Transverse colon (tissue), 4 donors: ENCODE measurements at places on chromosomes 5 and 9. TPM values are rescaled to one million over a fixed set of nuclear protein-coding genes. Genes with fewer than 3 reads are reported as not detected.

The SVEP1 gene
- 18.7 TPM for total RNA-seq

The HK3 gene
- total RNA-seq = 4.8 TPM

The SLC23A1 gene
- not detected for total RNA-seq

The PWWP2A gene
- total RNA-seq = 43.8 TPM

The SPINK7 gene
- not detected for total RNA-seq

The GEMIN5 gene
- 7.5 TPM for total RNA-seq

The DAPK1 gene
- 26.6 TPM for total RNA-seq

The PDE8B gene
- total RNA-seq = 0.68 TPM

The IFNA7 gene
- not detected for total RNA-seq

The CBY3 gene
- total RNA-seq = not detected

The UIMC1 gene
- total RNA-seq = 30.7 TPM

The SLC36A2 gene
- total RNA-seq = not detected

The BARX1 gene
- not detected for total RNA-seq

The MLLT3 gene
- total RNA-seq = 31.6 TPM

The PCDHGB6 gene
- total RNA-seq = 1.9 TPM

The ZNF782 gene
- total RNA-seq = 17.3 TPM

The ERP44 gene
- total RNA-seq = 7.8 TPM

The CHSY3 gene
- 0.37 TPM for total RNA-seq

The PCDHB16 gene
- total RNA-seq = 1.6 TPM
